Upper lobe of left lung (tissue), 6 donors: ENCODE measurements at places on chromosomes 5 and 9. TPM values are rescaled to one million over a fixed set of nuclear protein-coding genes. Genes with fewer than 3 reads are reported as not detected.

GRCh38 chr9:88555268-88555980, 20.4 kb downstream of the NXNL2 start:
- peak; percentile 47 for DNase-seq

The MAN1B1 gene
- total RNA-seq, result 63.0 TPM

DNA sequence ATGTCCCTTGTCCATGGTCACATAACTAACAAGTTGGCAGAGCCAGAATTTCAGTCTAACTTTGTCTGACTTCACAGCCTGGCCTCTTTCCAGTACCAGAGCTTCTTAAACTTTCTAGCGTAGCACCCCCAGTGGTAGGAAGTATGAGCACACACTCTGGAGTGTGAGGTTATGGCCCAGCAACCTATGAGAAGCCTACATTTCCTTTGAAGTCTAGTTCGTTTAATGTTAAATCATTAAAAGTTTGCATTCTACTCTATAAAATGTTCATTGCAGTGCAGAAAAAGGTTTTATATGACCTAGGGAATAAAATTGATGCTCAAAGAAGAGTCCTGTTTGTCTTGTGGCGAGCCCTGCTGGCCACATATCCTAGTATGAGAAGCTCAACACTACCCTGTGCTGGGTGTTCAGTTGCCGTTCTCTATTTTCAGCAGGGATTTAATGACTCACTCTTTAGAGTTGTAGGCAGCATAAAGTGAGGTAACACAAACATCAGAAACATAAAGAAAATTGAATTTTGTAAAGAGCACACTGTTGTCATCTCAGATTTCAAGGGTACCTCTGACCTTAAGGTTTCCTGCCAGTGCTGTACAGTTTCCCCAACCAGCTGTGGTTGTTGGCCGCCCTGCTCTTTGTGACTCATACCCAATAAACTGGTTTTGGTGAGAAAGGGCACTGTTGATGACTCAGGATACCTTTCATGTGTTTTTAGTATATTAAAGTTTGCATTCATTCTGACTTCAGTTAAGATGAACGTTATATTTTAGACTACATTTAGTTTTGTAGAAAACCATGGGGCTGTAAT, 14.3 kb downstream of the MCCC2 start:
- peak; percentile 25 for DNase-seq

- peak; percentile 85 for DNase-seq
These were observed 16.8 kb upstream of the NSD1 start for GRCh38 chr5:177116631-177117373.

GRCh38 chr5:9502050-9502834, 43.6 kb downstream of the SEMA5A start:
- no peak for DNase-seq

GRCh38 chr5:76332102-76332501, 71.0 kb upstream of the IQGAP2 start:
- no peak for DNase-seq

DNA sequence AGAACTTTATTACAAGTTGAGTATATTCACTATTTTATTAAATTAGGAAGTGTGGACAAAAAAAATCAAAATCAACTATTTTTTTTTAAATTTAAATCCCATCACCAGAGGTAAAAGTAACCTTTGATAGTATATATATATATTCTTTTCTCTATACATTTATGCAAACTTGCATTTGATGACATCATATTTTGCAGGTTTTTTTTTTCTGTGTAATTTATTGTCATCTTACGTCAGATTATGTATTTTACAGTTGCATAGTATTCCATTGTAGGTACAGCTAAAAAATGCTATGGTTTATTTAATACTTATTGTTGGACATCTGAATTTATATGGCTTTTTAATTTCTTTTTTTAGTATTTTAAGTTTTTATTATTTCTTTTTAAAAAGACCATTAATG, 25.5 kb downstream of the APC start:
- DNase-seq, result no peak

GRCh38 chr9:2336055-2336454, 285.5 kb upstream of the VLDLR start:
- DNase-seq, result no peak
